ENCODE measurements at places on chromosomes 7 and 10.

- DNase-seq, result no peak
These were observed 23.5 kb downstream of the VCL start for GRCh38 chr10:74021248-74022055.

DNA sequence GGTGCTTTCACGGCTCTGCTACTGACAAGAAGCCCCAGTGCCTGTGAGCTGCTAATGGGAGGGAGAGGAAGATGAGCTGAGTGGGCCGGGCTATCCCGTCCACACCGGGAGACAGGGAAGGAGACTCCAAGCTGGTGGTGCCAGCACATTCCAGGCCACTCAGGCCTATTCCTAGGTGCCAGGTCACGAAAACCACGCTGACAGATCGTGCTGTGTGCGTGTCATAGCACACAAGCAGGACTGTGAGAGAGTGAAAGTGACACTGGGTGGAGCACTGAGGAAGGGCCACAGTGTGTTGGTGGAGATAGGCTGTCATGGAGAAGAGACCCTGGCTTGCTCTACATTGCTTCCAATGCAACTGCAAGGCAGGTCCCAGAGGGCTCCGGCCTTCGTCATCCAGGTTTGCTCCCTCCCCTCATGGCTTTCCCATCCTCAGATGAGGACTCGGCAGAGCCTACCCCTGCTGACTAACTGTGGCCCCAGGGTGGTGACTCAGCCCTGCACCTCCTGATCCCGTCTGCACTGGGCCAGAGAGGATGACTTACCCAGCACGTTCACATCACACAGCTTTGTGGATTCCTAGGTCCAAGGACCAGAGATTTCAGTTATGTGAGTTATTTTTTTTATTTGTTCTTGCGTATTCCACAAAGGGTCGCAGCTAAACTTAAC lies 167.3 kb downstream of the EGFR start:
- no peak for DNase-seq

DNA sequence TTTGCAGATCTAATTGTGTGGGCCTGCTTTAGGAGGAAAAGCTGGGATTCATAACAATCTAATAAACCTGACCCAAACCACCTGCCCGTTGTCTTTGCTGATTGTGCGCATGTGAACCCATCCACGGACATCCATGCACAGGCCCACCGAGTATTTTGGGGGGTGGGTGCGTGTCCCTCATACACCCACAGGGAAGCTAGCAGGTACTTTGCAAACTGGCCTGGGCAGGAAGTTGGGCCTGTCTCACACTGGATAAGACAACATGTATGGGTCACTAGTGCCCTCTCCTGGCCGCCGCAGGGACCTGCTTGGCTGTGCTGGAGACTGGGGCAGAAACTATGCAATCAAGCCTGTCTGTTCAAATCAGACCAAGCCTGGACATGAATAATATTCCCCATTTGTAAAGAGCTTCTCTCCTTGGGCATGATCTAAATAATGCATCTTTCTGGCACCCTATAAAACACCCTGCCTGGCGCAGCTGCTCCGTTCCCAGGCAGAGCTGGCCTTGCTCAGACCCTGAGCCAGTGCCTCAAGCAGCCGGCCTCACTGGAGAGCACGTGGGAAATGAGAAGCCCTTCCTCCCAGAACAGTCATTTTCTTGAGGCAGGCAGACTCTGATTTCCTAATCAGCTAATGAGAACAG lies 15.8 kb downstream of the ECHDC3 start:
- DNase-seq, result peak; percentile 42

- no peak for DNase-seq
These were observed 110.8 kb upstream of the PPP2R2D start for GRCh38 chr10:131790021-131790420.

DNA sequence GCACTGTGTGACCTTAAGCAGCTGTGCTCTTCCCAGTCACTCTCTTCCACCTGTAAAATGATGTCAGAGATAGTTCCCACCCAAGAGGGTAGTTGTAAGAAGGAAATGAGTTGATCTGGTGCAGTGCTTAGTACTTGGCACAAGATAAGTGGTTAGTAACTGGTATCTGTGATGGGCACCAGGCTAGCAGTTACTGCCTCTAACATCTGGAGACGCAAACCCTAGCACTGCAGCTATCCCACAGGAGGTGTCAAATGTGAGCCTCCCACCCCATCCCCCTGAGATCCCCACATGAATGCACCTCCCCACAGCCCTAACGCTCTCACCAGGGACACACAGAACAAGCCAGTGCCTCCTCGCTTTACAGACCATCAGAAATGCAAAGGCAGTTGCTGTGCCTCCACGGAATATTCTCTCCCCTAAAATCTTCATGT lies 72.0 kb downstream of the KCNMA1 start:
- DNase-seq, result no peak

DNA sequence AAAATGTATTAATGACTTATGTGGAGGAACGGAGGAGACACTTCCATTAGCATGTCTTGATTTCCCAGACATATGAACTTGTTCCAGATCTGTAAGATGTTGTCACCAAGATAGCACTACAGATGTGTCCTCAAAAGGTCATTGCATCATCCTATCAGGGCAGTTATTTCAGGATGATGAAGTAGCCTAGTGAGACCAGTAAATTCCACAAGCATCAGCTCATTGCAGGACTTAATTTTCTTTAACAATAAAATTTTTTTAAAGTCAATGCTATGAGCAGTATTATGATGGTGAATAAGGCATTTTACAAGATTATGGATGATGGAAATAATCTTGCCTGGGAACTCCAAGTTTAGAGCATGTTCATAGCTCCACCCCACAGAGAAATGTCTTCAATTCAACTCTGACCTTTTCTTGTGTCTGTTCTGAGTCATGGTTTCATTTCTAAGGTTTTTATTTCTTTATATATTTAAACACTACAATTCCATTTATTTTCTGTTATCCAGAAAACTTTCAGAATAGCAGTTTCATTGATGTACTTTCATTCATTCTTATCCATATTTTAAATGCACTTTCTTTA lies 1203.3 kb upstream of the CELF2 start:
- DNase-seq, result no peak

DNA sequence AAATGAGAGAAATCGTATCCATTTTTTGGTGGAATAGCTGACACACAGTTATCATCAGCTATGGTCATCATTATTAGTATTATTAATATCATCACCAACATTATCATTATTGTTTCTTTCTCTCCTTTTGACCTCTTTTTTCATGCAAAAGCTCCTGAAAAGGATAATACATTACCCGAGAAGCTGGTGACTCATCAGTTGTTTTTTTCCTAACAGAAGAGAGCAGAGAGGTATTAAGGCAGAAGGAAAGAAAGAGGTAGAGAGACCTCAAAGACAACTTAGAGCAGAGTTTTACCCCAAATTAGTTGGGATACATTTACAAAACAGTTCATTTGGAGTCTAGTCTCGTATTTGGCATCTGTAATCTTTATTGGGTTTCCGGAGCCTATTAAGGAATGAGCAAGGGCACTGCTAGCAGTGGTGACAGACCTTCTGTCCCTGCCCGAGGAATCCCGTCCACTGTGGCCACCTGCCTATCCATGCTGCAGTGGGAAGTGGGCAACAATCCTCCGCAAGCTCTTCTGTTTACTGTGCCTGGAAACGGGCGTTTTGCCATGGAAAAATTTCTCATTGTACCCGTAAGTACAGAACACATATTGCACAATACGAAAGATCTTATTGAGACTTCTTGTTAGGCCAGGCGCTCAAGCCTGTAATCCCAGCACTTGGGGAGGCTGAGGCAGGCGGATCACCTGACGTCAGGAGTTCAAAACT lies 170.0 kb upstream of the MKLN1 start:
- no peak for DNase-seq

GRCh38 chr7:90645784-90646183 lies 49.7 kb downstream of the CDK14 start:
- no peak for DNase-seq

- no peak for DNase-seq
These were observed 106.5 kb upstream of the TMEM72 start for GRCh38 chr10:44804661-44805060.

GRCh38 chr10:78868456-78868855 lies 200.3 kb upstream of the ZMIZ1 start:
- no peak for DNase-seq

GRCh38 chr7:50227726-50228125 lies 76.8 kb upstream of the IKZF1 start:
- DNase-seq, result no peak

GRCh38 chr10:84076047-84076388 lies 63.3 kb upstream of the GHITM start:
- DNase-seq, result no peak

DNA sequence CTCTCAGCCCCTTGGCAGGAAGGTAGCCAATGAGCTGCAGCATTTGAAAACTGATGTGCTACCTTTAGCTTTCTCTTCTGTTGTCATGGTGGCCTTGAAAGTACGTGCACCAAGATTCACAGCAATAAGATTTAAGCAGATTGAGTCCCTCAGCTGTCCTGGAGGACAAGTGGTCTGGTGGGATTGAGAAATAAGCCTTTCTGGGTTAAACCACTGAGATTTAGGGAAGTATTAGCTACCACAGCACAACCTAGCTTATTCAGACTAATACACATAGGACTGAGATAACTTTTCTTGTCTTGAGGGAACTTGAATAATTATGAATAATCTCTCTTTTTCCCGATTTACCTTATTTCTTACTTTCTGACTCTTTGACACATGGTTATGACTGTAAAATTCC lies 324.0 kb downstream of the PTEN start:
- DNase-seq, result no peak

- DNase-seq, result no peak
These were observed 35.2 kb upstream of the MXI1 start for GRCh38 chr10:110172155-110172554.

DNA sequence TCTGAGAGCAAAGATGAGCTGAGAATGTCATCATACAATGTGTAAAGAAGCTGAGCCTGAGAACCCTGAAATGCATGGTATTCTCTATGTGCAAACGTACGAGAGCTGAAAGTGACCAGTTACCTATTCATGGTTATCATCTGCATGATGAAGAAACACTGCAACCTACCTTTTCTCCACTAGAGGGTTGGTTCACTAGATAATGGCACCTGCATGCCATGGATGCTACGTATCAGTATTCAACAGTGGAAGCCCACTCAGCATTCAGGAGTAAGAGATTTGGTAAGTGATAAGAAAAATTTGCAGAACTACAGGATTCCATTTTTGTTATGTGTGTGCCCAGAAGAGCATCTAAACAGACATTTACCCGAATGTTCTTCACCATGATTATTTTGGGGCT lies 145.4 kb downstream of the PTPRN2 start:
- no peak for DNase-seq

DNA sequence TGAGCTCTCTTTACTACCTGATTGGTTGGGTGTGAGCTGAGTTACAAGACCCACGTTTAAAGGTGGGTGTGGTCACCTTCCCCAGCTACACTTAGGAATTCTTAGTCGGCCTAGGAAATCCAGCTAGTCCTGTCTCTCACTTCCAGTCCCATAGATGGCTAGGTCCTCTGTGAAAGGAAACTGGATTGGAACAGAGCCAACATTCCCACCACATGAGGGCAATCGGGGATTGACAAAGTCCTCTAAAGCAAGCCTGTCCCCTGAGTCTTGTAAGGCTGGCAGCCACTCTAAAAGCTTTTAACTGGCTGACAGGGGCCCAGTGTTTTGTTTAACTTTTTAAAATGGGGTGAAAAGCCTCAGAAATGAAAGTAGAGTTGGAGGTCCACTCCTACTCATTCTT lies 15.1 kb upstream of the CROT start:
- DNase-seq, result no peak

GRCh38 chr7:143884241-143884968 lies 17.6 kb downstream of the TCAF1 start:
- no peak for DNase-seq

DNA sequence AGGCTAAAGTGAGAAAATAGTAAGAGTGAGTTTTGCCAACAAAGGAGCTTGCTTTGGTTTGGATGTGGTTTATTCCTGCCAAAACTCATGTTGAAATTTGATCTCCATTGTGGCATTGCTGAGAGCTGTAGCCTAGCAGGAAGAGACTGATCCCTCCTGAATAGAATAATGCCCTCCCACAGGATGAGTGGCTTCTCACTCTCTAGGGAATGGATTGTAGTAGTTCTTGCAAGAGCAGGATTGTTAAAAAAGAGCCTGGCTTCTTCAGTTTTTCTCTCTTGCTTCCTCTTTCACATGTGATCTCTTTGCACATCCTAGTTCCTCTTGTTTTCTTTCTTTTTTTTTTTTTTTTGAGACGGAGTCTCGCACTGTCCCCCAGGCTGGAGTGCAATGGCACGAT lies 34.4 kb downstream of the ASAH2 start:
- no peak for DNase-seq

DNA sequence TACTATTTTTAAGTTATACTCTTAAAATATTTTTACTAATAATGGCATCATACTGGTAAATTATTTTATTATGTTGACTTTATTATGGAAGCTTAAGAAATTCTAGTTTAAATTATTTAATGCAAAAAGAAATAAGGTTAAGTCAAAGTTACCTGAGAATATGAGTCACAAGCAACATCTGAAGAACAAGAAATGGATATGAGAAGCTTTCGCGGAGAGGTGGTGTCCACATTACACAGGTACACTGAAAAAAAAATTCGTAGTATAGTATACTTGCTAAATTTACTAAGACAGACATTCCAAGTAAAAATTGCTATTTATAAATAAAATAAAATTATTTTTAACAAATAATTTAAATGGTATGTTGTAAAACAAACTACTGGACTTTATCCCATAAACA lies 143.8 kb downstream of the AVL9 start:
- no peak for DNase-seq

- no peak for DNase-seq
These were observed 85.5 kb downstream of the GLRX3 start for GRCh38 chr10:130221456-130222375.

GRCh38 chr10:84546609-84547008 lies 218.2 kb downstream of the CCSER2 start:
- DNase-seq, result no peak

GRCh38 chr10:44353128-44353390 lies 31.8 kb downstream of the CXCL12 start:
- DNase-seq, result no peak

All from substantia nigra (tissue), 51 donors.